SW 1271 (cell line): ENCODE measurements at places on chromosomes 2 and 18.

DNA sequence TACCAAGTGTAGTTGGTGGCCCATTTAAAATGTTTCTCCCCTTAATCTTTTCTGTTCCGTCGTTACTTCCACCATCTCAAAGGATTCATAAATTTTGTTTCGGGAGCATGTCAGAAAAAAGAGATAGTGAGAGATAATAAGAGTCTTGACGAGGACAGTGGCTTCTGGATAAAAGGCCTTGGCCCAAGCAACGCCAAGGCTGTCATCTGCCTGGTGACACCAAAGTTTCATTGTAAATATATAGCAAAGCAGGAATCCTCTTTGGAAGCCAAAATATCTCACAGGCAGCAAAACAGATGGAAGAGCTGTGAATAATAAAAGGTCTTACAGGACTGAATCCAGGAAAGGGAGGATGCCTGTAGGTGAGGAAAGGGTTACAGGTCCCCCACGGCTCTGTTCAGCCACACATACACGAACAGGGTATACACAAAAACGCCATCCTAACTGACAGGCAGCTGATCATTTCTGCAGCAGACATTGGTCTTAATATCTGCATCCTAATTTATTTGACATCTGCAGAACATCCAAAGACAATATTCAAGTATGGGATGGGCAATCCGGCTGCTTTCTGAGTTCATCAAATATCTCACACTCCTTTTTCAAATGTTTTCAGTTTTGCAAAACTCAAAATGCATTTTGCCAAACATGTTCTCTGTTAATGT, 382.8 kb downstream of the OSR1 start:
- no peak for DNase-seq

- DNase-seq: no peak
These were observed 63.1 kb upstream of the MCFD2 start for GRCh38 chr2:46978723-46979122.

DNA sequence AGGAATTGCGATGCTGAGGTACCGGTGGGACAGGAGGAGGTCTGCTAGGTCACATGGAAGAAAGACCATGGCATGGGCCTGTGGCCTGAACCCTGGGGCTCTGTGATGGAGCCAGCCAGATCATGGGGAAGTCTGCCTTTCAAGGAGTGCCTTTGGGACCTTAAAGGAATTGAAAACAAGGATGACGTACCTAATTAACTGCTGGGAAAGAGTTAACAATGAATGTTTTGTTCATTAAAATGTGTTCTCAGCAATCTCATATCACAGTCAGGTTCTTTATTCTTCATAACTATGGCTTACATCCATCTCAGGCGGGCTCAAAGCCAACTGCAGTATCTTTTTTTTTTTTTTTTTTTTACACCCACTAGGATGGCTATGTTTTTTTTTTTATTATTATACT, 25.6 kb downstream of the TRPM8 start:
- DNase-seq: no peak

GRCh38 chr2:58634653-58635370, 393.7 kb upstream of the FANCL start:
- no peak for DNase-seq

- no peak for DNase-seq
These were observed 3.2 kb downstream of the SNED1 start for GRCh38 chr2:241001413-241002274.

GRCh38 chr2:188664416-188664815, 309.8 kb upstream of the COL3A1 start:
- no peak for DNase-seq

GRCh38 chr2:57890464-57890863, 156.1 kb upstream of the VRK2 start:
- no peak for DNase-seq

- peak; percentile 38 for DNase-seq
These were observed at the start of gene SH3RF3 for GRCh38 chr2:109128616-109129355. TSS of gene SH3RF3 (plus strand) at chr2:109129205.

- DNase-seq: no peak
These were observed 178.8 kb downstream of the ICOS start for GRCh38 chr2:204115137-204116056.
